ENCODE measurements at places on chromosomes 16 and 17. TPM values are rescaled to one million over a fixed set of nuclear protein-coding genes. Genes with fewer than 3 reads are reported as not detected.

GRCh38 chr16:30721606-30722005, 22.6 kb downstream of the SRCAP start:
- H3K4me1 ChIP-seq: peaks cover 7% of the 10 kb centered on the region
- H3K27me3 ChIP-seq: no peaks in the 10 kb centered on the region
- no peak for DNase-seq
- no peak overlapping the region for H3K27ac ChIP-seq
- no peak overlapping the region for H3K4me3 ChIP-seq
- H3K36me3 ChIP-seq: peaks cover 68% of the 10 kb centered on the region

MT1H gene
- not detected for total RNA-seq

DNA sequence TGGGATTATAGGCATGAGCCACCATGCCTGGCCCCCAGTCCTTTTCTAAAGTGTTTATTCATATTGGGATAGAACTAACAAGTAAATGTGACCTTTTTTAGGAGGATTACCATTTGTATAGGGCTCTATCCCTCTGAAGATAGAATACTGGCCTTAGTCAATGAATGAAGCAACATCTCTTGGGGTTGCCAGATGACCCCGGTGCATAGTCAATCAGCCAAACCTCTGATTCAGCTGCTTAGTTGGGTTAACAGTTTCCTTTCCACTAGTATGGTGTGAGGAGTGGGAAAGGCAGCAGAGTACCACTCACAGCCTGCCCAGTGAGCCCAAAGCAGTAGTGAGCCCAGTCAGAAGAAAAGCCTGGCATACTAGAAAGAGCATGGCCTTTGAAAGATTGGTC, 94.6 kb upstream of the TBX2 start:
- H3K36me3 ChIP-seq: no peaks in the 10 kb centered on the region
- no peak overlapping the region for H3K4me3 ChIP-seq
- H3K27ac ChIP-seq: no peak overlapping the region
- peaks cover 4% of the 10 kb centered on the region for H3K27me3 ChIP-seq
- H3K4me1 ChIP-seq: no peaks in the 10 kb centered on the region

GRCh38 chr17:39608142-39608981, 642 bp upstream of the NEUROD2 start:
- no peak overlapping the region for H3K4me3 ChIP-seq
- H3K36me3 ChIP-seq: no peaks in the 10 kb centered on the region
- H3K4me1 ChIP-seq: peaks cover 7% of the 10 kb centered on the region
- peaks cover 56% of the 10 kb centered on the region for H3K27me3 ChIP-seq
- DNase-seq: no peak

HS3ST2 gene
- total RNA-seq: not detected

DNA sequence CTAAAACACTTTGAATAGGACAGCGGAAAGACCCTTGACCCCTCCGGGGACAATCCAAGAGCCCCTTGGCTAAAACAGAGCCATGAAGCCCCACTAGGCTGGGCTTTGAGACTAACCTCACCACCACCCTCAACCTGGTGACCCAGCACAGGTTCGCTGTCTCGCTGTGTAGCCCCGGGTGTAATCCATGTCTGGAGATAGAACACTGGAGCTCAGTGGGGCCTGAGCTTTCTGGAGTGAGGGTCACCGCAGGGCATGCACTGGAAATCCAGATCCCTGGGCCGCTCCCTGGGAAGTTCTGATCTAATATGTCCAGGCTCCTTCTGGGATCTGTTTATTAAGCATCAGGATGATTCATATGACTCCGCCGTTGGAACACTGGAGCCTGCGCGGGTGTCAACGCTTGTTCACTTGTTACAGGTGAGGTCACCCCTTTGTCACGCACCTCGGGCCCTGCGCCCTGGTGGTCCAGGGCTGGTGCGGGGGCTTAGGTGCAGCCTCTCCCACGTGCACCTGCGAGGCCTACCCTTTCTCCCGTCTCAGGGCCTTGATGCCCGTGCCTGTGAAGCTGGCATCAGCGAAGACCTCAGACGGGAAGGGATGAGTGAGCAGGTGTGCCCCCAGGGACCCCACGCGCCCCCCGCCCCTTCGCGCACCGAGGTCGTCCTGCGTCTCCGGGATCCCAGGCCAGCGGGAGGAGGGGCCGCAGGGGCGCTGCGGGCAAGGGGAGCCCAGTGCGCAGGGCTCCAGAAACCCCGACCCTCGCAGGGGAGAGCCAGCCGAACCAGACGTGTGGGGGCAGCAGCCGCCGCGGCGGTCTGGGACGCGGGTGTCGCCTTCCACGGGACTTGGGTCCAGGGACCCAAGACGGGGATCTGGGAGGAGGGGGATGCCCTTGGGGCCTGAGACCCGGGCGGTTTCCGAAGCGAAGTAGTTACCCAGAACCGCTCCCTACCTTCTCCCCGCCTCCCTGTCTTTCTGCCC, 224.1 kb upstream of the FOXF1 start:
- H3K4me1 ChIP-seq: no peaks in the 10 kb centered on the region
- H3K27me3 ChIP-seq: peaks cover 60% of the 10 kb centered on the region
- no peak overlapping the region for H3K27ac ChIP-seq
- H3K4me3 ChIP-seq: no peak overlapping the region

DNA sequence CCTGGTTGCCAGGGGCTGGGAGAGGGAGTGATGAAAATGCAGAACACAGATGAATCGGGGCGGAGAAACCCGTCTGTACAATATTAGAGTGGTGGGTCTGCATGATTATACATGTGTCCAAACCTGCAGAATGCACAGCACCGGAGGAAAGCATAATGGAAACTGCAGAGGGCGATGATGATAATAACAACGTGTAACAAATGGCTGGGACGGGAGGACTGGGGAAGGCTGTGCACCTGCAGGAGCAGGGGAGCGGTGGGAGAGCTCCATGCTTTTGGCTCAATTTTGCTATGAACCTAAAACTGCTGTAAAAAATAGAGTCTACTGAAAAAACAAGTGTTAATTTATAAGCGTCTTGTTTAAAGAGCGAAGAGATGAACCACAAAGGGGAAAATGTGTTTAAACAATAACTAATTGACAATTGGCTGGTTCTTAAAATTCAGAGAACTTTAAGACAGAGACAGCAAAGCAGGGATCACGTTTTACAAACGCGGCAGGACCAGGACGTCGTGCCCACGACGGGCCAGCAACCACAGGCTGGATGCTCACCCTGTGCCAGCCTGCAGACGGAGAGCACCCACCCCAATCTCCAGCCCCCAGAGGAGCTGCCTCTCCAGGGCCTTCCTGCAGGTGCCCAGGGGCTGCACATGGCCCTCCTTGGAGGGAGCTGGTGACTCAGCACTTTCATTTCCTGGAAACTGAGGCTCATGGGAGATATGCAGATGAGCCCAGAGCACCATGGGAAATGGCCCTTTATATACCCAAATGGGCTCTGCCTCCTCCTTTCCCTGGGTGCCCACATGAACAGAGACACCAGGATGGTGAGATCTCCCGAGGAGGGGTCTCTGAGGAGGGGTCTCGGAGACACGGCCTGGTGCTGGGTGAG, at the start of gene TEX19:
TEX19 (plus strand) TSS at position 783 of the 886 bp plus-strand sequence. CDS start 2,904 bp downstream, outside the sequence.
- H3K4me1 ChIP-seq: peaks cover 7% of the 10 kb centered on the region
- H3K27ac ChIP-seq: peak within 1 kb of the TSS; percentile 69
- peaks cover 19% of the 10 kb centered on the region for H3K27me3 ChIP-seq
- peak; percentile 67 for DNase-seq
- no peaks in the 10 kb centered on the region for H3K36me3 ChIP-seq
- H3K4me3 ChIP-seq: peak within 1 kb of the TSS; percentile 20

Measured in activated CD4-positive, alpha-beta T cell treated with anti-CD3 and anti-CD28 coated beads, Interleukin-2, amount 10 ng/mL, durations not matched to agents 24 days and 14 days (primary cell).